ENCODE measurements at places on chromosomes 4 and X. TPM values are rescaled to one million over a fixed set of nuclear protein-coding genes. Genes with fewer than 3 reads are reported as not detected.

- H3K4me3 ChIP-seq, result no peak overlapping the region
- H3K4me1 ChIP-seq, result peaks cover 7% of the 10 kb centered on the region
- H3K27ac ChIP-seq, result no peak overlapping the region
- H3K36me3 ChIP-seq, result no peaks in the 10 kb centered on the region
- DNase-seq, result no peak
Measured at GRCh38 chrX:12985331-12985730, 10.4 kb downstream of the TMSB4X start.

GRCh38 chr4:100022792-100023222 is 72.7 kb upstream of the H2AZ1 start:
- H3K36me3 ChIP-seq, result no peaks in the 10 kb centered on the region
- no peak overlapping the region for H3K27ac ChIP-seq

Gene GAGE1
- not detected for total RNA-seq

Gene RHOXF1
- not detected for total RNA-seq

DNA sequence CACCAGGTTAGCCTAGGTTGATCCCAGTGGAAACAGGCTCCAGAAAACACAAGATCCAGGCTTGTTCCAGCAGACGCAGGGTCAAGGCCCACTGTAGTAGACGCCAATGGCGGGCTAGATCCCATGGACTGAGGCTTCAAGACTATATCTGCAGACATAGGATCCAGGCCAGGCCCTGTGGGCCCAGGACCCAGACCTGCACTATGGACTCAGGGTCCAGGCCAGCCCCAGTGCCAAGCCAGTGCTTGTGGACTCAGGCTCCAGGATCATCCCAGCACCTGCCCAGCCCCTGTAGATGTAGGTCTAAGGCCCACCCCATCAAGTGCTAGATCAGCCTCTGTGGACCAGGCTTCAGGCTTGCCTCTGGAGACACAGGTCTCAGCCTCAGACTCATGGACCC is 300.9 kb downstream of the CHIC1 start:
- no peak overlapping the region for H3K27ac ChIP-seq
- no peaks in the 10 kb centered on the region for H3K27me3 ChIP-seq
- DNase-seq, result no peak
- H3K4me3 ChIP-seq, result no peak overlapping the region

Measured in Karpas-422 (cell line).